ENCODE measurements at places on chromosomes 7 and 10.

DNA sequence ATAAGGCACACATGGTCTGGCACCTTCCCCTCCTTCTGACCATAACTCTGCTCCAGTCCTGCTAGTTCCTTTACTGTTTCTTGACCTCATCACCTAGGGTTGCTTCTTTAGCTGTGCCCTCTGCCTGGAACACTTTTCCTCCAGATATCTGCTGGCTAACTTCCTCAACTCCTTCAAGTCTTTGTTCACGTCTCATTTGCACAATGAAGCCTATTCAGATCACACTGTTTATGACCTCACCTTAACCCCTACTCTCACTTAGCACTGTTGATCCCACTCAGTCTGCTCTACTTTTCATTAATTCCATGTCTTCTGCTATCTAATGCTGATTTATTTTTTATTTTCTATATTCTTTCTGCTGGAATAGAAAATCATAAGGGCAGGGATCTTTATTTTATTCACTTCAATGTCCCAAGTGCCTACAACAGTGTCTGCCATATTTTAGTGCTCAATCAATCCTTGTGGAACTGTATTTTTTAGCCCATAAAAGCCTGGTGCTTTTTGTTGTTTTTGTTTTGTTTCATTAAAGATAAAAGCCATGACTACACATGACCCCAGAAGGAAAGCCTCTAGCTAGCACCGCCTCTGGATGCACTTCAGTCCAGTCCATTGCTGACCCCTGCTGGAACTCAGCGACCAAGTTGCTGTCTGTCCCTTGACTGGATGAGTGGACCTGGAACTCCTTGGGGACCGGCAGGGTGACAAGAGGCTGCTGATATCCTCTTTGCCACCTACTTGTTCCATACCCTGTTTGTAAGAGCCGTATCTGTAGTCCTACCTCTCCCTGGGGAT lies 12.3 kb downstream of the KLF14 start:
- no peak for DNase-seq

DNA sequence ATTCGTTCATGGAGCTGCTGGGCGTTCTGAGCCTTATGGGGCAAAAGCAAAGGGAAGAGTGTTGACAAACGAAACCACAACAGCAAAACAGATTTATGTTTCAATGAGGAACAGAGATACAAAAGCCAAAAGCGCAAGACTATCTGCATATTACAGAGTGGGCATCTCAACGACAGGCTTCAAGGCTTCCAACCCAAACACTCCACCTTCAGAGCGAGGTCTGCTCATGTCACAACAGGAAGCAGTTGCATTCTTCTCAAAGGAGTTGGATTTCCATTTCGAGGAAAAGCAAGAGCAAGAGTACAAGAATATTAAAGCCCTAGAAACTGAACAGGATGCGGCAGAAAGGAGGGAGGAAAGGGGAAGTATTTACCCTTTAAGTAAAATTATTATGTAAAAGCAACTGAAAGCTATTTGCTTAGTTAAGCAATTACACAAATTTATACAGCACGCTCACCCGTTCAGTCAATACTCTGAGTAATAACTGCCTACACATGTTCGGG lies 189.3 kb downstream of the ELMO1 start:
- no peak for DNase-seq

DNA sequence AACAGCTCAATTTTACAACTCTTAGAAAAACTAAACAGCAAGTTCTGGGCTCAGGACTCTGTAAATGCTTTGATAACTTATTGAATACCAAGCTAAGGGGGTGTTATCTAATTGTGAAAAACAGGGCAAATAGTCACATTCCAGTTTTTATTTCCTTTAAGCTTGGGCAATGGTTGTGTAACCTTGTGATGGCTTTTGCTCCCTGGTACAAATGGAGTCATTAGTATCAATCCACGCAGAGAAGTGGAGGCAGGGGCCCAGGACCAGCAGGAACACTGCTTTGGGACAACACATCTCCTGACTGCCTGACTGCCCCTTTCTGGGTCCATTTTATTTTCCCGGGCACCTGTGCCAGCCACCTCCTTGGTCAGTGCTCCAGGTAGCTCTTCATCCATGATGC lies 5.8 kb upstream of the PRKAG2 start:
- no peak for DNase-seq

GRCh38 chr10:74081192-74081803 lies 69.3 kb downstream of the AP3M1 start:
- no peak for DNase-seq

Data from esophagus squamous epithelium (tissue), 5 donors.